ENCODE measurements at places on chromosomes 16 and 17. TPM values are rescaled to one million over a fixed set of nuclear protein-coding genes. Genes with fewer than 3 reads are reported as not detected.

Gene KRTAP4-9
- total RNA-seq, result not detected

Gene CA10
- not detected for total RNA-seq

Gene ZNF200
- 4.0 TPM for total RNA-seq

Gene ANKS4B
- not detected for total RNA-seq

Gene PMFBP1
- 0.17 TPM for total RNA-seq

Gene TBC1D3E
- not detected for total RNA-seq

Gene RUNDC1
- total RNA-seq, result 5.4 TPM

Gene METTL9
- total RNA-seq, result 154 TPM

Gene HOXB3
- total RNA-seq, result 45.0 TPM

Gene PRSS8
- 0.30 TPM for total RNA-seq

Gene MPP3
- total RNA-seq, result 4.2 TPM

Gene DPEP1
- total RNA-seq, result 0.34 TPM

Gene HOXB2
- 50.4 TPM for total RNA-seq

Gene ZNF319
- total RNA-seq, result 3.1 TPM

Gene RNF227
- 1.0 TPM for total RNA-seq

Gene TMEM235
- total RNA-seq, result not detected

Gene HSPB9
- total RNA-seq, result not detected

Gene NUPR1
- total RNA-seq, result 20.3 TPM

Gene CES3
- total RNA-seq, result 0.17 TPM

Gene CCL23
- total RNA-seq, result not detected

Gene ZDHHC7
- 67.0 TPM for total RNA-seq

Gene OMG
- total RNA-seq, result not detected

Gene HBA2
- 1.6 TPM for total RNA-seq

Gene ARHGDIG
- not detected for total RNA-seq

Gene SLC16A5
- 8.2 TPM for total RNA-seq

Gene RTN4RL1
- 0.34 TPM for total RNA-seq

Gene RHBDF1
- total RNA-seq, result 34.0 TPM

Gene FAM20A
- 1.0 TPM for total RNA-seq

Gene KRT17
- total RNA-seq, result 3.7 TPM

Gene CPHXL2
- not detected for total RNA-seq

Gene TP53TG3F
- not detected for total RNA-seq

Gene HIGD1B
- not detected for total RNA-seq

Gene VAT1L
- 7.6 TPM for total RNA-seq

Gene OR1F1
- not detected for total RNA-seq

Gene HIRIP3
- total RNA-seq, result 18.7 TPM

All from bronchus fibroblast of lung (primary cell).